ENCODE measurements at places on chromosomes 13 and 19.

DNA sequence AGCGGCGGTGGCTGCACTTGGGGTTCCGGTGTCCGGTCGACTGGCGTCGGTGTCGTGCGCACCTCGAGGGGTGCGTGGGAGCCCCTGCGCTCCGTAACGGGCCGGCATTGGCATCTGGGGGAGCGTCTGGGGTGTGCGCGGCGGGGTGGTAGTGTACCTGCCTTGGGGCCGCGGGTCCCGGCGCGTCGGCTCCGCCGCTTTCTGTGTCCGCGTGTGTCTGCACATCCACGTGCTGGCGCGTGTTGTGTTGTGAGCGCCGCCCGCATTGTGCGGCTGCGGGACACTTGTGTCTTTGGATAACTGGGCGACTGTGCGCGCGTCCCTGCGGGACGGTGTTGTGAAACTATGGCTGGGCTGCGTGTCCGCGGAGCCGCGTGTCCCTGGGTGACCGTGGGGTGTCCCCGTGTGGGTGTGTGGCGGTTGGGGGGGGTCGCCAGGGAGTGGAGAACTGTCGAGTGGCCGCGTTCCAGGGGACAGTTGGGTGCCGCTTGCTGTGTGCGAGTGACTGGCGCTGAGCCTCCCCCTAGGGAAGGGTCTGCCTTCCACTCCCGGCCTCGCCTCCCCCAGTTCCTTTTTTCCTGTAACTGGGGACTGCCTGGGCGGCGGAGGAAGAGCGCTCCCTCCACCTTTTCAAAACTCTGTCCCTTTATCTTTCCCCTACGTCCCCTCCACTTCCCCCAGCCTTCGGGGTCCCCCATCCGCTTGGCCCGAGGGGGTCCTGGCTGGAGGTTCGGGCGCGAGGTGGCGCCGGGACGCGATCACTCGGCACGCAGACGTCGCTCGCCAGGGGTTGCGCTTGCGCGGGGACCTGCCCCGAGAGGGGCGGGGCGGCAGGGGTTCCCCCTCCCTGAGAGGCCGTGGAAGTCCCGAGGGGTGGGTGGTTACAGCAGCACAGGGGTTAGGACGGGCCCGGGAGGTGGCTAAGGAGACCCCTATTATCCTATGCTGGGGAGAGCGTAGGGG is 5.7 kb upstream of the NFIC start:
- DNase-seq, result peak; percentile 76

- DNase-seq, result no peak
Measured at GRCh38 chr13:26821672-26822071, 61.1 kb upstream of the GPR12 start.

DNA sequence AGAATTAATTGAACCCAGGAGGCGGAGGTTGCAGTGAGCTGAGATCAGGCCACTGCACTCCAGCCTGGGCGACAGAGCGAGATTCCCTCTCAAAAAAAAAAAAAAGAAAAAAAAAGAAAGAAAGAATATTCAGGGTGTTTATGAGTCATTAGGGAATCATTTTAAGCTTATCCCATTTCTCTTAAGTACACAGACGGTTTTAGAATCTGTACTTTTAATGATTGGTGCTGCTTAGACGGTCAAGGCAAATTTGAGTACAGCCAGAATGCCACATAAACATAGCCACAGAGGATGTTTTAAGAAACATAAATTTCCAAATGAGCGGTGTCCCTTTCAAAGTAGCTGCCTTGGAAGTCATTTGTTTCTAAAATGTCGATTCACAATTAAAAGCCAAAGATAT is 2.6 kb downstream of the SPRYD7 start:
- DNase-seq, result no peak

DNA sequence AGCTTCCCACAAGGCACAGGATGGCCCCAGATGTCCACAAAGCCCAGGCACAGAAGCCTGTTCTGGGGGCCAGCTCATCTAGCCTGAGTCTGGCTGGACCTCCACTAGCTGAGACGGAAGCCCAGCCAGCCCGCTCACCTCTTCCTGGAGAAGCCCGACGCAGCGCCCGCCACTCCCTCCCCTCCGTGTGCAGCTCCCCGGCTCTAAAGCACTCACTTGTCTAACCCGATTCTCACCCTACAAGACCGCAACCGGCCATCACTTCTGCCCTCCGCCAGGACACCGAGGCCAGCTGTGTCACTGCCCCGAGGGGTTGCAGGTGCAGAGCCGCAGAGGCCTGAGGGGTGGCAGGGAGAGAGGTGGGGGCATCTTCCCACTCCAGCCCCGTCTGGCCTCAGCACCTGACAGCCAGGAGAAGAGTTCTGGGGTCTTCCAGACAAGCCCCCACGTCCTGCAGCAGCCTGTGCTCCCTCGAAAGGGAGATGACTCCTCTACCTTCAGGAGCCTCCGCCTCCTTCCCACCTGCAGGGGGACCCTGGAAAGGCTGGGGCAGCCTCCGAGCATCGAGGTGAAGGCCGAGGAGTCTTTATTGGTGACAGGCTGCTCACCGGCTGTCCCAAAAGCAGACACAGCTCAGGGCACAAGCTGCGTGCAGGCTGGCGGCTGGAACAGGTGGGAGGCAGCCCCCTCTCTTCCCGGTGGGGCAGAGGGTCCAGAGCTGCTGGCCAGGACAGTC is 5.9 kb upstream of the DIRAS1 start:
- no peak for DNase-seq

- DNase-seq, result no peak
Measured at GRCh38 chr13:80664950-80665349, 324.0 kb upstream of the SPRY2 start.

DNA sequence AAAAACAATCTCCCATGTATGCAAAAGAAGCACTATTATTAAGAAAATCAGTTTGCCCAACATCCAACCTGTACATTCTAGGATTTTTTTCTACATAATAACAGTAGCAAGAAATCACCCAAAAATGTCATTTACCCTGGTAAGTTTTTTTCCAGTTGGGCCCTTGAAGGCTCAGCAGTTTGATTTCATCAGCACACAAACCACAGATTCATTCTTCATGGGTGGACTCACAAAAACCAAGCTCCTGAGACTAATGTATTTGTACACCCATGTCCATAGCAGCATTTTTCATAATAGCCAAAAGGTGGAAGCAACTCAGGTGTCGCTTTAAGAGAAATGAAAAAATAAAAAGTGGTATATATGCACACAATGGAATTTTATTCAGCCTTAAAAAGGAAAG is 210.1 kb downstream of the TBC1D4 start:
- DNase-seq, result no peak

DNA sequence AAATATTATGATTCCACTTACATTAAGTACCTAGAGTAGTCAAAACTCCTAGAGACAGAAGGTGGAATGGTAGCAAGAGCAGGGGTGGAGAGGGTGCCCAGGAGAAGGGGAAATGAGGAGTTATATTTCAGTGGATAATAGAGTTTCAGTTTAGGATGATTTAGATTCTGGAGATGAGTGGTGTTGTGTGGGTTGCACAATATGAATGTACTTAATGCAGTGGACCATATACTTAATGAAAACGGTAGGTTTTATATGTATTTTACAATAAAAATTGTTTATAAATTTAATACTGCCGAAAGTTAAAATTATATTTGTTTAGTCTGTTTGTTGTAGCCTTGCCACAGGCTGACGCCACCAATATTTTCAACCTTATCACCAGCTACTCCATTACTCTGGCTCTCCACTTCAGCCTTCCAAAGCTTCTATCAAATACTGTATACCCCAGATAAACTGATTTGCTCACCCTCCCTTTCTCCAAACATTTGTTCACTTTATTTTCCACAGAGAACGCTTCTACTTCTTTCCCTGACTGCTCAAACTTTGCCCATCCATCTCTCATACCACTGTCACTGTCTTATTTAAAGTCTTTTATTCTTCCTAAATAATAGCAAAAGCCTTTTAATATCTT is 1.4 kb upstream of the RBM26 start:
- DNase-seq, result no peak

- no peak for DNase-seq
Measured at GRCh38 chr19:2769218-2769617, 13.9 kb downstream of the SGTA start.

- no peak for DNase-seq
Measured at GRCh38 chr13:34721631-34722595, 220.2 kb upstream of the NBEA start.

GRCh38 chr13:48165063-48165462 is 67.9 kb upstream of the ITM2B start:
- DNase-seq, result no peak

GRCh38 chr19:7132054-7132453 is 62.6 kb downstream of the ZNF557 start:
- DNase-seq, result no peak

DNA sequence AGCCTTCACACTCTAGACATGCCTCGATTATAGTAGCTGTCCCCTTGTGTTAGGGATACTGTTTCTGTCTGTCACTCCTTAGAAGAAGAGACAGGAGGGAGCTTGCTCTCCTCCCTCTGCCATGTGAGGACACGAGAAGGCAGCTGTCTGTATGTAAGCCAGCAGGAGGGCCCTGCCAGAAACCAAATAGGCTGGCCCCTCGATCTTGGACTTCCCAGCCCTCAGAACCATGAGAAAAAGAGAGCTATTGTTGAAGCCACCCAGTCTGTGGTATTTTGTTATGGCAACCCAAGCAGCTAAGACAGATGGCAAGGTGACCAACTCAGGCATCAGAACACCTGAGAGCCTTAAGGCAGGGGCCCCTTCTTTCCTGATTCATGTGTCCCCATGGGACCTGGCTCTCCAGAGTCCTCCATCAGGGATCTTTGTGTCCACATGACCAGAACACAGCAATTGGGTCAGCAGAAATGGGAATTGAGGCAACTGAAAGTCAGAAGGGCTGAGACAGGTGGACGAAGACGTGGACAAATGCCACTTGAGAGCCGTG is 65.6 kb upstream of the NPAS1 start:
- no peak for DNase-seq

DNA sequence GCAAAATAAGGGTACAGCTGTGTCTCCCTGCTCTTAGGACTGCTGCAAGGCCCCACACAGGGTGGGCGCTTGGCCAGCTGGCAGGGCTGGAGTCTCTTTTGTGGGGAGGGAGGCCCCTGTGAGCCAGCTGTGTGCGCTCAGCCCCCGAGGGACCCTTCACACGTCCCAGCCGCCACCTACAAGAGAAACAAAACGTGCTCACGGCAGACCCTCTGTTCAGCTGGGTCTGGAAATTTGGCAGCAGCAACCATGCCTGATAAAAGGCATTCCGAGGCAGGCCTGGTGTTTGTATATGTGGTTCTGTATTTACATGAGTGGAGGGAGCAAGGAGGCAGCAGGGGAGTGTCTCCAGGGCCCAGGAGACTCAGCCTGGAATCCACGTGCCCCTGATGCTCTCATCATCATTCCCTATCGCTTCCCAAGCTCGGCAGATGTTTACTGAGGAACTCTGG is 49.7 kb downstream of the CRTC1 start:
- DNase-seq, result no peak

DNA sequence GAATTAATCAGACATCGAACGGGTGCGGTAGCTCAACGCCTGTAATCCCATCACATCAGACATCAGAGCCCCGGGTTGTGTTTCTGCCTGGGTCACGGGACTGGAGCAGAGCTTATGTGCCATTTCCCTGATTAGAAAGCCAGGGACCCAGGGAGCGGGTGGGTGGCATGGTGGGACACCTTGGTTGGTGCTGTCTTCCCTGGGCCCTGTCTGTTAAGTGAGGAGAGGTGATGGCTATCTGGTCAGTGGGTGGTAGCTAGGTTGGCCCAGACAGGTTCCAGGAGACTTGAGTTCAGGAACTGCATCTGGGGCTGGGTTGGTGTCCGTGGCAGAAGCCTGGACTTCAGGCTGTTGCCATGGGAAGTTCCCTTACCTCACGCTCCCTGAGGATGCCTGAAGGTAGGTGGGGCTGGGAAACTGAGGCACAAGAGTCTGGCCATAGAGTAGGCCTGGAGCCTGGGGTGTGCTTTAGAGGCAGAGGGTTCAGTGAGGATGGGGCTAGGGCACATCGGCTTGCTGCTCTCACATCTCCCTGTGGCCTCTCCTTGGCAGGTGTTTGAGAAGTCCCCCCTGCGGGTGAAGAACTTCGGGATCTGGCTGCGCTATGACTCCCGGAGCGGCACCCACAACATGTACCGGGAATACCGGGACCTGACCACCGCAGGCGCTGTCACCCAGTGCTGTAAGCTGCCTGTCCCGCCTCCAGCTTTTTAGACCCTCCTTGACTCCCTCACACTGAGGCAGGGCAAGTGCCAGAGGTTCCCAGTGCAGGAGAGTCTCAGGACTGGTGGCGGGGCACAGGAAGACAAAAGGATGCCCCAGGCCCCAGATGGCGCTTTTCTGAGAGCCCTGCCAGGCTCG is 2.1 kb downstream of the RPL18A start:
- no peak for DNase-seq

DNA sequence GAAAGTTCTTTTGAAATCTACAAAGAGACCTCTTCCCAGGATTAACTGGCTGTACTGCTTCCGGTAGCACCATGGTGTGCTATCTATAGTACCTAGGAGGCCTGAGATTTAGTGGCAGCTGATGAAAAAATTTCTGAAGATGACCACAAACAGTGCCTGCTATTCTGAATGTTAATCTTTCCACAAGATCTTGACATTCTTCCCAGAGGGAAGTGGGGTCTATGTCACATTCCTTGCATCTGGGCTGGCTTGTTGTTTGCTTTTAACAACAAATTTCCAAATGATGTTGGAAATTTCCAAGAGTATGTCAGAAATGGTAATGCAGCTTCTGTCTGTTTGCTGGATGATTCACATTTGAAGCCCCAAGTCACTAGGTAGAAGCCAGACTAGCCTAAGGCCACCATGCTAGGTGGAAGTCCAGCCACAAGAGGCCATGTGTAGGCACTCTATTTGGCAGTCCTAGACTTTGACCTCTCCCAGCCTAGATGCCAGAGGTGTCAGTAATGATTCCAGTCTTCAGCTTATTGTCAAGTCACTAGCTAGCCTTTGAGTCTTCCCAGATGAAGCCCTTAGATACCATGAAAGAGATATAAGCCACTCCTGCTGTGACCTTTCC is 22.1 kb downstream of the SPART start:
- no peak for DNase-seq

GRCh38 chr19:48616491-48617056 is 1.7 kb upstream of the FAM83E start:
- no peak for DNase-seq

DNA sequence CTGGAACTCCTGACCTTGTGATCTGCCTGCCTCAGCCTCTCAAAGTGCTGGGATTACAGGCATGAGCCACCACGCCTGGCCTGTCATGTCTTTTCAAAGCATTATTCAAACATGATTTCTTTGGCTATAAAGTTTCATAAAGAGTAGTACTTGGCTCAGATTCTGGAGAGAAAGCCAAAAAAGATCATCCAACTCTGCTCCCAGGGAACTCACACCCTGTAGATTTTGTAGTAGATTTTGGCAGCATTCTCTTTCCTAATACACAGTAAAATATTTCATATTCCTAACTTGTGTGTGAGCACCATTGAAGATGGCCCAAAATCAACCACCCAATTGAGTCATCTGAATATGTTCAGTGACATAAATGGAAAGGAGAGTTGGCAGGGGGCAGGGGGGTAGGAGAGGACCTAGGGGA is 48.4 kb downstream of the CAB39L start:
- DNase-seq, result no peak
